Tibial nerve (tissue), 4 donors: ENCODE measurements at places on chromosomes 1 and 21. TPM values are rescaled to one million over a fixed set of nuclear protein-coding genes. Genes with fewer than 3 reads are reported as not detected.
A peak's percentile ranks its signal among the peaks of the same experiment; 100 is the strongest.

DNA sequence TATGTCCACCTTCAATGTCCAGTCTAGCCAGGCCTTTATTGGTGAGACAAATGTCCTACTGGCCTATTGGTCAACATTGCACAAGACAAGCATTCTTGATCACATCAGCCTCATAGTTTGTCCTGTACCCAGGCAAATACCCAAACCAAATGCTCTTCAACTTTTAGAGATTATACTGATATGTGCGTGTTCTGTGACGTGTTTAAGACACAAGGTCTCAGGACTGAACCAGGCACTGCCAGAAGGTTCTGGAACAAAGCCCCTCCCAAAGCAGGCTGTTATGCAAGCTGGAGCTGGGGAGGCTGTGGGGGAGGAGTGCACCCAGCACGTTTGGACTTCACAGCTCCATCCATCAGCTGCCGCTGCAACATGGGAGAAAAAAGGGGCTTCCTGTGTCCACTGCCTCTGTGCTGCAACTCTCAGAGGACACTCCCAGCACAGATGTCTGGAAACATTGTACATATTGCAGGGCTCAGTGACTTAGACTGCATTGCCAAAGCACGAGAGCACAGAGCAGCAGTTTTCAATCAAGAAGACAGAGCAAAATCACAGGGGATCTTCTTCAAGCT, 45.9 kb downstream of the NID1 start:
- peak; percentile 88 for DNase-seq

- peak; percentile 81 for DNase-seq
Measured at GRCh38 chr1:85576642-85577418, 3.7 kb upstream of the CCN1 start.

- DNase-seq: no peak
Measured at GRCh38 chr1:193525917-193526710, 339.7 kb upstream of the B3GALT2 start.

- no peak for DNase-seq
Measured at GRCh38 chr21:31846690-31847089, 26.1 kb upstream of the HUNK start.

DNA sequence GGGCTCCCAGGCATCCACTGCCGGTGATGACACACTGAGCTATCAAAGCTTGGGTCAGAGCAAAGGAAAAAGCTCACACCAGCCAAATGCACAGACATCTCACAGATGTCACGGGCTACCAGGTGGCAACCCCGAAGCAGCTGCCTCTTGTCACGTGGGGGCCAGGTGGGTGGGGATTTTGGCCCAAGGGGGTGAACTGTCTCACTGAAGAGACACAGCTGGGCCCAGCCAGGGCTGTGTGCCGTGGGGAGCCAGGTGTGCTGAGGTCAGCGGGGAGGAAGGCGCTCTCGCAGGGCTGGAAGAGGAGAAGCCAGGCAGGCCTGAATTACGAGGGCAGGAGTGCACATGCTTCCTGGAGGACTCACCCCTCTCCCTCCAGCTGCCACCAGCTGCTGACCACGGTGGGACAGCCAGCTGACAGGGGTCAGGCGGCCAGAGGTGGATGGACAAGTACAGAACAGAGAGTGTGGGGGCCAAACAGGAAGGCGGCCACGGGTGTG, 32.4 kb downstream of the KCNN3 start:
- no peak for DNase-seq

DNA sequence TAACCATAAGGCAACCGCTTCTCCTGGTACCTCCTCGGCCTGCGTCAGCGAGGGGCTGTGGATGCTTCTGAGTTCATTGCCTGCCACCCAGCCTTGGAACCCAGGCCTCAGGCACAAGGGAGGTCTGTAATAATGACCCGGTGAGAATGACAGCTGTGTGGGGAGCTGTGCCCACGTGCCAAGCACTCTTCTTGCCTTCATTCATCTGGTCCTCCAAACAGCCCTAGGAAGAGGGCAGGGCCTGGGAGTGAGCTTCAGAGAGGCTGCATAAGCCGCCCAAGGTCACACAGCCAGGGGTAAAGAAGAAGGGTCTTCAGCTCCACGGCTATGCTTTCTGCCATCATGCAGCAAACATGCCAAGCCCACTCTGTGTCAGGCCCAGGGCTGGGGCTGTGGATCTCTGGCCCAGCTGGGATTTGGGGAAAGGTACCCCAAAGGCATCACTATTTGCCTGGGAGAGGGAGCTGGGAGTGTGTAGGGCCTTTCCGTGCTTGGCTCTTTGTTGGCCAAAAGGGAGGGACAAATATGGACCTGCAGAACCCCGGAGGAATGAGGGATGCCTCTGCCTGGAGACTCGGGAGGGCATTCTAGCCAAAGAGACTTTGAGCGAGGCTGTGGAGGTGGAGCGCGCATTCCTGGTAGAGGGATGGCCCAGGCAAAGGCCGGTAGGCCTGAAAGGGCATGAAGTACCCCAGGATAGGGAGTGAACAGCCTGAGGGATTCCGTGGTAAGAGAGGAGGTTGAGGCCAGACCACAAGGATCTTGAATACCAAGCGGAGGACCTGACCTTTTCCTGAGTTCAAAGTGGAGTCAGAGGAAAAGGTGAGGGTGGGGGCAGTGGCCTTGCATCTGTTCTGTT, 10.1 kb upstream of the EDN2 start:
- no peak for DNase-seq

Gene ENTREP3
- 24.1 TPM for total RNA-seq

Gene OR2T3
- total RNA-seq: not detected

Gene CDC42BPA
- 58.6 TPM for total RNA-seq

Gene SRSF4
- total RNA-seq: 65.9 TPM

Gene SYTL1
- 1.3 TPM for total RNA-seq

Gene ARTN
- total RNA-seq: not detected

Gene BGLAP
- total RNA-seq: 2.7 TPM
